ENCODE measurements at places on chromosomes 2 and 18.

- no peak for DNase-seq
Observed at GRCh38 chr2:233270366-233270765, 18.9 kb downstream of the ATG16L1 start.

- peak; percentile 65 for DNase-seq
Observed at GRCh38 chr2:203694191-203694590, 12.2 kb upstream of the CD28 start.

DNA sequence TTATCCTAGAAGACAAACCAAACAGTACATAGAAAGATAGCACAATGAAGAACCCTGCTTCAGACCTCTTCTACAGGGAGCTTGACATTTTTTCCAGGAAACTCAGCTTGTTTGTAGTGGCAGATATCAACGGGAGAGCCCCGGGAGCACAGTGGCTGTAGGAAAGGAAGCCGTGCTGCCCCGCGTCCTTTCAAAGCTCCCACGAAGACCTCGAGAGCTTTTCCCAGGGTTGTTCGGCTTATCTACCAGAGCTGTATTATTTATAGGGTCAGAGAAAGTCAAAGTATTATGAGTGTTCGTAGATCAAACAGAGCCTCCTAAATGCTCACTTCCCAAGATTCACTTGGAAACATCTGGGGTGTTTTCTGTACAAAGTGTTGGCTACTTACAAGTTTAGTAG is 167.1 kb upstream of the COPS8 start:
- DNase-seq: no peak

GRCh38 chr2:218397820-218398436 is 1.7 kb upstream of the CTDSP1 start:
- DNase-seq: peak; percentile 75

GRCh38 chr2:218282173-218282991 is 9.9 kb downstream of the TMBIM1 start:
- no peak for DNase-seq

GRCh38 chr2:110741491-110741980 is 9.2 kb downstream of the ACOXL start:
- DNase-seq: no peak

DNA sequence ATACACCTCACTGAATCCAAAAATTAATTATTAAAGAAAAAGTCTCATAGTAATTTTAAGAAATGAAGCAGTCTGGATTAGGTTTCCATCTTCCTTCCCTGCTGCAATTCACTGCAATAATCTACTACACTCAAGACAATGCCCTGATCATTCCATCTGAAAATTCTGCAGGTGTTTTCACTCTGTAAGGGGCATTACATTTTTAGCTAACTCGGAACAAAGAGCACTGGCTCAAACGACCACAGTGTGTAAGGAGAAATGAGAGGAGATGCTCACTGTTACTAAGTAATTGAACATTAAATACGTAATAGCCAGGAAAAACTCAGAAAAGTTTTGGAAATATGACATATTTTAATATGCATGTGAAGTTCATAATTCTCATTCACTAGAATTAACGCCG is 1.3 kb downstream of the B4GALT6 start:
- DNase-seq: no peak

DNA sequence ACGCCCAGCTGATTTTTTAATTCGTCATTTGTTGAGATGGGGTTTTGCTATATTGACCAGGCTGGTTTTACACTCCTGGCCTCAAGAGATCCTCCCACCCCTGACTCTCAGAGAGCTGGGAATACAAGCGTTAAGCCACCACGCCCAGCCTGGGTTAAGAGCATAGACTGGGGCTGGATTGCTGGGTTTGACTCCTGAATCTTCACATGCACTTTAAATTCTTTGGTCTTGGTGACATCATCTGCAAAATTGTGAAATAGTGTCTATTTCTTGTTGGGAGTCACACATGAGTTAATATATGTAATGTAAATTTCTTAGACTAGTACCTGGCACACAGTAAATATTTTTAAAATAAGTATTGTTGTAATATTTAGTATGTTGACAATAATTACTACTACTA is 257.4 kb downstream of the DOK6 start:
- DNase-seq: no peak

GRCh38 chr2:3023531-3023930 is 354.1 kb downstream of the EIPR1 start:
- no peak for DNase-seq

DNA sequence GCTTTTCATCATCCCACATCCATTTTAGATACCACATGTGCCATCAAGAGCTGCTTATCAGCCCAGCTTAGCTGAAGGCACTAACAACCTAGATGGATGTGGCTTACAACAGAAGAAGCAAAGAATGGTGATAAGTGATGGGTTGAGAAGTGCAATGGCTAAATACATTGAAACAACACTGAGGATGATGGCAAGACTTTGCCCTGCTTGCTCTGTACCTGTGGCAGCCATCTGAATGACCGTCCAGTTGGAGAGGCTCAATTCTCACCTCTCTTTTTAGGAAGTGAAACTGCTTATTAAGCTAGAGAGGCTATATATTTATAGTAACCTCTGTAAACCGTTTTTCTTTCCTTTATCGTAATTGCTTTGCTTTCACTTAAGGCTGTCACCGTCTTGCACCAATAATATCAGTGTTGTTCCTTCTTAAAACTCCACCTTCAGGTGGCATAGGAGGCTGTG is 5.7 kb downstream of the GPATCH11 start:
- DNase-seq: no peak

GRCh38 chr2:106868275-106868674 is 17.7 kb downstream of the ST6GAL2 start:
- no peak for DNase-seq

DNA sequence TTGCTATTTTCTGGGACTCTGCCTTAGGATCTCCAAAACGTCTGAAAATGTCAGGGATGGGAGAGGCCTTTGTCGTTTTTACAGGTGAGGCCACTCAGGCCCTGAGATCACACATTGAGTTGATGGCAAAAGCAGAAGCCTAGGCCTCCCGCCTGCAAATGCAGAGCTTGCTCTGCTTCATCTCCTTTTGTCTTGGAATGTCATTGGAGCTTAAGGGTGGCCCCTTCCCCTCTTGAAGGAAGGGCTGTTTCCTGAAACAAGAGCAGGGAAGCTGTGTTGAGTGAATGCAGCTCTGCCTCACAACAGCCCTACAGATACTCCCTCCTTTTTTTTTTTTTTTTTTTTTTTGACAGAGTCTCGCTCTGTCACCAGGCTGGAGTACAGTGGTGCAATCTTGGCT is 123.5 kb downstream of the GLI2 start:
- DNase-seq: no peak

GRCh38 chr2:134290358-134290757 is 36.5 kb downstream of the MGAT5 start:
- DNase-seq: no peak

GRCh38 chr18:54086046-54086802 is 138.2 kb downstream of the MBD2 start:
- DNase-seq: no peak

DNA sequence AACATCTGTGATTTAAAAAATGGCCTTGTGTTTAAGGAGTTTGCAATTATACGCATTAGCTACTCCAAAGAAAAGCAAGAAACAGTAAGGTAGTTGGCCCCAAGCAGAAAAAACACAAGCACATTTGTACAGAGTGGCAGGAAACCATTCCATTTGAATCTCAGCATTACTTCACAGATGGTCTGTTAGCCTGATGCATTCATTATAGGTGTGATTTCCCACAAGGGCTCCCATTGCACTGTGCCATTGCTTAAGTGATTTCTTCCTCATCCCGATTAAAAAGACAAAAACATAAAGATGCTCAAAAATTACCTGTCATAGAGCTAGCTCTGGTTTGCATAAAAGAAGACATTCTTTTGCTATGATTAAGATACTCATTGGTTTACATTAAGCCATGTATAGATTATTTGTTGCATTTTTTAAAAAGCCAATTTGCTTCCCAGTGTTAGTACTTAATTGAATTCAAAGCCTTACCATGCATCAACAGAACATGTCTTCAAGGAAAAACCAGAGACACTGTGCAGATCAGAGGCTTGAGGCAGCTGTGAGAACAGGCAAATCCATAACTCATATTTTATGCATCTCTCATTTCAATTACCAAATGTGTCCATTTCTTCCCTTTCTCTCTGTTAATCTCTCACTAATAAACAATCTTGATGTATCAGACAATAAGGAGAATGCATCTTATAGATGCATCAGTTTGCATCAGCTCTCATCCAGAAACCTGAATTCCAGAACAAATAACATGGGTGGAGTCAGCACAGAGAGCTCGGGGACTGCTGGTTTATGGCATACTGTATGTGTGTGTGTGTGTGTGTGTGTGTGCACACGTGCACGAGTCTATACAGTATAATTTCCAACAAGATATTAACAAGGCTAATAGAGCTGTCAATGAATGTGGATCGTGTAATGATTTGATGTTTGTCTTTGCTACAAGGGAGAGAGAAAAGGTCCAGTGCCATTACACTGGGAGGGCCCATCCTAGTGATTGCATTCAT is 558.6 kb upstream of the HS6ST1 start:
- no peak for DNase-seq

DNA sequence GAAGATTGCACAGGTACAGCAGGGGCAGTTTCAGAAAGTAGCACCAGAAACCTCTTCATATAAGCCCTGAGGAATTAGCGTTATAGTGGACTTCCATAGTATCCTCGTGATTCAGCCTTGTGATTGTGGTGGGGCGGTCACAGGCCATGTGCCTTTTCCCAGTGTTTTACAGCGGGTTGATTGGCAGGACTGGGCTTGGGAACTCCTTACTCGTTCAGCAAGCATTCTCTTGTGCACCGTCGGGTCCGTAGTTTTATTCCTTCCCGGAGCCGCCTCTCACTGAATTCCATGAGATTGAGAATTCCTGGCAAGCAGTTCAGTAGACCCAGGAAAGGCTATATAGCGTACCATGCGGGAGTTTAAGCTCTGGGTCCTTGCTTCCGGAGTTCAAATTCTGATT is 5.2 kb downstream of the COPS8 start:
- peak; percentile 21 for DNase-seq

DNA sequence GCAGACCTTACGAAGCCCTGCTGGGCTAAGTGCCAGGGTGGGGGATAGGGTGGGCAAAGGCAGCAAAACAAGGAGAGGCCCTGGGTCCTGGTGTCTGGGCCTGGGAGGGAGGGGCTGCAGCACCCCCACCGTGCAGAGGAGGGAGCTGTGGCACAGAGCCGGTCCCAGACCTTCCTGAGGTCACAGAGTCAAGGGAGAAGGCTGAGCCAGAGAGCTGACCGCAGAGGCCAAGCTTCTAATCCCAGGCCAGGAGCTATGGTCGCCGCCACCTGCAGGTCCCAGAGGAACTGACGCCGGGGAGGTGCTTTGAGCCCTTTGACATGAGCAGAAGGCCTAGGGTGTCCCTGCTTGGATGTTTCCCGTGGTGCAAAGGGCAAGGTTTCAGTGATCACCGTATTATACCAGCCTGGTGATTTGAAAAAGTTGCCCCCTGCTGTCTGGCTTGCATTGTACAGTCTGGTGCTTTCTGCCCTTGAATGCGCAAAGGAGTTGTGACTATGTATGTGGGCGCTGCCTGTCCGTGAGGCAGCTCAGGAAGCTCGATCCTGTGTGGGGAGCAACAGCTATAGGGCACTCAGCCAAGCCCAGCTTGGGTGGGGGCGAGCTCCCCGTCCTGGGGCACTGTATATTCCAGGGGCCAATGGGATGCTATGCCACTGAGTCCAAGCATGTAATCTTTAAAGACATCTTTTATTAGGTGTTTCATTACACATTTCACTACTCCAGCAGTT is 44.3 kb downstream of the EDAR start:
- no peak for DNase-seq

- no peak for DNase-seq
Observed at GRCh38 chr18:35172009-35172408, 68.8 kb upstream of the ZNF397 start.

- no peak for DNase-seq
Observed at GRCh38 chr2:2687745-2688144, 356.7 kb upstream of the MYT1L start.

- DNase-seq: peak; percentile 98
Observed at GRCh38 chr2:200747668-200748618, 63.8 kb upstream of the BZW1 start.

GRCh38 chr18:45167631-45168280 is 447.5 kb upstream of the SLC14A2 start:
- DNase-seq: peak; percentile 57

- no peak for DNase-seq
Observed at GRCh38 chr2:85794038-85794441, 40.2 kb downstream of the ATOH8 start.

- DNase-seq: no peak
Observed at GRCh38 chr2:212773808-212774339, 235.3 kb upstream of the ERBB4 start.

DNA sequence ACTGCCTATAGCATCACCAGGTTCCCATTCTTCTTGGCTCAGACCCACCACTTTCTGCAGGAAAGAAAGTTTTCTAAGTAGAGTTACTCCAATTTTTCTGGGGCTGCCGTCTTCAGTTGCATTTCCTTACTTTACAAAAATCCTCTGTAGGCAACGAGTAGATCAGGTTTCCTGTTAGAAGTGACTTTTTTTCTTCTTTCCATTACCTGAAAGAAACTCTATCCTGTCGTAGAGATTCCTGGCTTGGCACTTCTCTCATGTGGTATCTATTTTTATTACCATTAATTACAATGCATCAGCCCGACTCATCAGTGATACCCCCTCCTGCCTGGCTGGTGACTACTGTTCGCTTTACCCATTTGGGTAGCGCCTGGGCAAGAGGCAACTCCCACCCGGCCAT is 5.6 kb upstream of the SIX2 start:
- no peak for DNase-seq

GRCh38 chr2:219228041-219228910 is 1.2 kb downstream of the ATG9A start:
- DNase-seq: no peak

GRCh38 chr18:44961288-44961995 is 280.8 kb downstream of the SETBP1 start:
- no peak for DNase-seq

DNA sequence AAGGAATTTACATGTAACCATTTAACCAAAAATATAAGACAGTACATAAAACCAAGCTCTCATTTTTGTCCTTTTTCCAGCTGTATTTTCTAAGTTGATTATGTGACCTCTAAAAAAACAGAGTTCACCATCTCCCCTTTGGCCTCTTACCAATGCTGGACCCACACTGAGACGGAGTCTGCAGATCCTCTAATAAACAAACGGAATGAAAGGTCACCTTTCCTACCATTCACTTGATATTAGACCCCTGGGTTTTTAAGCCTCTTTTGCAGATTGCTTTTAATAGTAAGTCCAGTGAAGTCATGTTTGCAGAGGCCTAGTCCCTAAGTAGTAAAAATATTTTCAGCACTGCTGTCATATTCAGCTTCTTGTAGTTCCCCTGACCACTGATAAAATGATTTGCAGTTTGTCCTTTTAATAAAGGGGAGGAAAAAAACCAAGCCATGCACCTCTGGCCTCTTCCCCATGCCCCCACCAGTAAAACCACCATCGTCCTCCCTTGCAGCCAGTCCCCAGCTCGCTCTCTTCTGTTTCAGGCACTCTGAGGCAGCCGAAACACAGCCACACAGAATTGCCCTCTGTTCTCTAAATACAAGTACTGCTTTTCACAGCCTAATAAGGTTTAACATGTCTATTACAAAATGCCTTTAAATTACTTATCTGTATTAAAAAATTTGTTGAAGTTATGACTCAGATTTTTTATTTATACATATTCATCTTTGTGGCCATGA is 427.5 kb downstream of the PARD3B start:
- peak; percentile 15 for DNase-seq
